ENCODE measurements at places on chromosomes 1 and 21. TPM values are rescaled to one million over a fixed set of nuclear protein-coding genes. Genes with fewer than 3 reads are reported as not detected.

LUZP1 gene
- total RNA-seq: 17.1 TPM

ITLN2 gene
- 0.16 TPM for total RNA-seq

CD52 gene
- 7.5 TPM for total RNA-seq

PALMD gene
- total RNA-seq: 17.7 TPM

LAMTOR5 gene
- total RNA-seq: 102 TPM

OR6N1 gene
- total RNA-seq: not detected

PKLR gene
- 0.20 TPM for total RNA-seq

APCS gene
- total RNA-seq: not detected

TENT5C gene
- total RNA-seq: 1.1 TPM

MMEL1 gene
- 2.3 TPM for total RNA-seq

GIPC2 gene
- 1.8 TPM for total RNA-seq

CGN gene
- total RNA-seq: 9.3 TPM

DMBX1 gene
- not detected for total RNA-seq

FCAMR gene
- total RNA-seq: 0.08 TPM

SLC27A3 gene
- total RNA-seq: 16.1 TPM

TUT4 gene
- total RNA-seq: 21.9 TPM

PRKAA2 gene
- total RNA-seq: 0.44 TPM

CD244 gene
- 0.56 TPM for total RNA-seq

CASQ2 gene
- 0.92 TPM for total RNA-seq

ELAVL4 gene
- total RNA-seq: not detected

PFKFB2 gene
- 20.3 TPM for total RNA-seq

HES3 gene
- total RNA-seq: not detected

IRF6 gene
- 159 TPM for total RNA-seq

GRHL3 gene
- 177 TPM for total RNA-seq

LINGO4 gene
- total RNA-seq: not detected

SPATA17 gene
- 1.00 TPM for total RNA-seq

LCE2C gene
- not detected for total RNA-seq

LAMB3 gene
- total RNA-seq: 76.7 TPM

PRRX1 gene
- total RNA-seq: 2.9 TPM

KCNK1 gene
- 21.9 TPM for total RNA-seq

SHE gene
- total RNA-seq: 1.4 TPM

ZBTB21 gene
- 8.7 TPM for total RNA-seq

GNB1 gene
- 148 TPM for total RNA-seq

AADACL4 gene
- total RNA-seq: not detected

NBPF6 gene
- not detected for total RNA-seq

USH2A gene
- total RNA-seq: not detected

ZNF593OS gene
- 0.16 TPM for total RNA-seq

CASP9 gene
- 10.1 TPM for total RNA-seq

PDZK1IP1 gene
- total RNA-seq: 273 TPM

DYNLT4 gene
- total RNA-seq: not detected

FAM163A gene
- not detected for total RNA-seq

PRPF38A gene
- total RNA-seq: 38.1 TPM

PRAMEF17 gene
- not detected for total RNA-seq

RHD gene
- total RNA-seq: not detected

PTPN14 gene
- 25.3 TPM for total RNA-seq

LYST gene
- total RNA-seq: 19.2 TPM

MPL gene
- total RNA-seq: 0.48 TPM

OVAAL gene
- total RNA-seq: not detected

TIAM1 gene
- 96.7 TPM for total RNA-seq

PPP1R8 gene
- total RNA-seq: 30.0 TPM

SLC66A1 gene
- total RNA-seq: 6.9 TPM

RGS13 gene
- not detected for total RNA-seq

CENPF gene
- 28.1 TPM for total RNA-seq

LEFTY2 gene
- not detected for total RNA-seq

GJB5 gene
- 78.8 TPM for total RNA-seq

Data from esophagus mucosa (tissue), 1 donor.